Activated CD4-positive, alpha-beta T cell treated with anti-CD3 and anti-CD28 coated beads, Interleukin-2, amount 50 U/mL, for 48 hours (primary cell): ENCODE measurements at places on chromosomes 5 and 9.

DNA sequence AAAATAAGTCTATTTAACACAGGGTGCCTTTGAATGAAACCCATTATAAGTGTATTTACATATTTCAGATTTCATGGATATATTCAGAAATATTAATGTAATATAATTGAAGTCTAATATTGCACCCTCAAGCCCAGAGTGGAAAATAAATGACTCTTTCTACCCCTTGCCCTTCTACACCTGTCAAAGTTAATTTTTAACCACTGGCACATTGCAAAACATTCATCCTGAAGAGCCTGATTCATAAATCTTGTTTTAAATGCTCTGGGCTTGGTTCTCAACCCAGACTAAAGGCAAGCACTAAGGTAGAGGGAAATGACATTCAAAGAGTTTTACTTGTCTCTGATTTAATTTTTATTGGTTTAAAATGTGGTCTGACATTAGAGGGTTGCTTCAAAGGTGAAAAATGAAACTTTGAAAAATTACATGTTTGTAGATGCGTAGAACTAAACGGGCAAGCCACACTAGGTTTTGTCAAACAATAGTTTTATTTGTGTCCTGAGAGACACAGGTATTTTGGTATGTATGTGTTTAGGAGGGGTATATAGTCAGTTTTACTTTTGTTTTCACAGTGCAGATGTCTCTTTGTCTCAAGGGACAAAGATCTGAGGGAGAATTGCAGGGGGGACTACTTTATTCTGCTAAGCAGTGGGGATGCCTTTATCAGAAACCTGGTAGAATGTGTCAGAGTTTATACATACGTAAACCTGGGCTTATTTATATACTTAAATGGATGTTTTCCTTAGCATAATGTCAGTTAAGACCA lies 69.7 kb downstream of the PIK3R1 start:
- no peak for DNase-seq

GRCh38 chr5:76175821-76176403 lies 92.7 kb downstream of the SV2C start:
- DNase-seq: peak; percentile 25

DNA sequence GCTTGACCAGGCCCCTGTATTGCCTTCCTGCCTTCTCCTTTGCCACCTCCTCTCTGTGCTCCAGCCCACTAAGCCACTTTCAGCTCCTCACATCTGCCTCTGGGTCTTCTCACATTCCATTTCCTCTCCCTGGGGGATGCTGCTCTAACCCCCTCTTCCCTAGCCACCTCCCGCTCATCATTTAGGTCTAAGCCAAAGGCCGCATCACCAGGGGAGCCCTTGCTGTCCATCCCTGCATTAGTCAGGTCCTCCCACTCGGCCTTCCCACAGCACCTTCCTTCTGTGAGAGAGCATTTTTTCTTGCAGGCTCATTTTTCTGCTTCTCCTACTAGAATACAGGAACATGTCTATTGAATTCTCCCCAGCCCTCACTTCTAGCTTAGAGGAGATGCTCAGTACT lies 72.6 kb upstream of the GALNT10 start:
- no peak for DNase-seq

DNA sequence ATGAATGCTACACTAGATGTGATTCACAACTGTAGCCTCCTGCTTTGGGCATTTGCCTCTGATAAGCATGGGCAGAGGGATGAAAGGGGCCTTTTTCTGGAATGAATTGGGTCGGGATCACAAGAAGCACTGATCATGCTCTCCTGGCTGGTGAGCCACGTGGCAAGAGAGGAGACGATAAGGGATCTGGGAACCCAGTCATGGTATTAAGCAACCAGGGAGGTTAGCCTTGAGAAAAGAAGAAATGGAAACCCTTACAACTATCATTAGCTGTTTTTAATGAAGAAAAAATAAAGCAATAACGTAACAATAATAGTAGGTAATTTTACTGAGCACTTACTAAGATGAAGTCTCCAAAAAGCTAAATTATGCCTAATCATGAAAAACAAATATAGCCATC lies 50.0 kb upstream of the RAI14 start:
- no peak for DNase-seq

DNA sequence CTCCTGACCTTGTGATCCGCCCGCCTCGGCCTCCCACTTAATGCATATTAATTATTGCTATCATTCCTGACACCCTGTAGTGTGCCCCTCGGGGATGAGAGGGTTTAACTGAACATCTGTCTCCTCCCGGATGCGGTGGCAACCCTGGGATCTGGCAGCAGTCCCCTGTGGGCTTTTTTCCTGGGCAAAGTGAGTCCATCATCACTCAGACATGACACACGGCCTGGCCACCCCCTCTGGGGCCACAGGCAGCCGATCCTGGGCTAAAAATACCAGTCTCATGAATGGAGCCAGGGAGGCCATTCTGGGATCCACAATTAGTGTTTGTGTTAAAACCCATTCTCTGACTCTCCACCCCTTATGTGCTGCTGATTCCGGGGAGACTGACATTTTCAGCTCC lies 161.2 kb downstream of the RGS3 start:
- no peak for DNase-seq

DNA sequence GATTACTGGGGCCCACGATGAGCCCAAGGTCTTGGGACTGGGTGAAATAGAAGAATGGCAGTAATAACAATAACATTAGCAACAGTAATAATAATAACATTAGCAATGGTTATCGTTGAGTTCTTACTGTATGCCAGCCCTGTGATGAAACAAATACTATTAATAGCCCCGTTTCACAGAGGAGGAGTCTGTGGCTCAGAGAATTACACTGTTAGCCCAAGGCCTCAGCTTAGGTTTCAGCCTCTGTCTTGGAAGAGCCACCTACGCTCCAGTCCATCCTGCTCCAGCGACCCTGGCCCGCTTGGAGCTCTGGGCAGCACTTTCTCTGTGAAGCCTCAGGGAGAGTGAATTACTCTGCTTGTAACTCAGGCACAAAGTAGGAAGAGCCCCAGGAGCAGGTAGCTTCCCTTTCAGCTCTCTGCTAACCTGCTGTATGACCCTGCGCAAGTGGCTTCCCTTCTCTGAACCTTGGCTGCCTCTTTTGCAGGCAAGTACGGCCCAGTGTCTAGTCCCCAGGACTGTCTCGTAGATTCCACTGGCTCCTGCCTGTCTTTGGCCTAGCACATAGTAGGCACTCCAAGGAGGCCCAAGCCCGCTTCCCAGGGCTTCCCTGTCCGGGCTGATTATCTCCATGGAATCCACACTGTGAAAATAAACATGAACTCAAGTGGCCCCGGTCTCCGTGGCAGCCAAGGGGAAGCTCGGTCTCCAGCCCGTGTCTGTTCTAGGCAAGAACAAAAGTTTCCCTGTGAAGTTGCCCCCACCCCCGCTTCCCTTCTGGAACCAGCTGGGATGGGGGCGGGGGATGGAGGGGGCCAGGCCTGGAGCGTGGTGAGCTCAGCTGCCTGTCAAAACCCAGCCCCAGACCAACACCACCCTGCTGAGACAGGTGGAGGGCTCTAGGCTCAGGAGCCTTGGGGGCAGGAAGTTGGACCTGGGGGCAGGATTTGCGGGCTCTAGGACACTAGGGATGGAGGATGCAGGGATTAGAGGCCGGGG lies 26.2 kb upstream of the LMX1B start:
- DNase-seq: no peak

- no peak for DNase-seq
These were observed 737.7 kb downstream of the TLE1 start for GRCh38 chr9:80951675-80952074.

- no peak for DNase-seq
These were observed 1059.1 kb upstream of the DMAC1 start for GRCh38 chr9:8858596-8859161.

DNA sequence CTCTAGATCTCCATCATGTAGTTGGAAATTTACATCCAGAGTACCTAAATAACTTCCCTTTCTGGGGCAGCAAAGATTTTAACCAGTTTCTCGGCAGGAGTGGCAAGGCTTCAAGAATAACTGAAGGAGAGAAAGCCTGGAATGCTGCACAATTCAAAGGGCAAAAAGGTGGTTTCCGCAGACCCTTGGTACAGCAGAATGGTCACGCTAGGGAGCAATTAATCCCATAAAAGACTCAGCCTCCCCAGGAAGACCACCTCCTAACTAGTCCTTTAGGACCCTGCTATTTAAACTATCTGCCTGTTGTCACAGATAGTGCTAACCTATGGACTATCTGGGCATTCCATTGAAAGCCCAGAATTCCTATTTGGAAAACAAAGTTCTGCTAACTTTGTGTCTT lies 3.6 kb downstream of the HTR1A start:
- DNase-seq: no peak

DNA sequence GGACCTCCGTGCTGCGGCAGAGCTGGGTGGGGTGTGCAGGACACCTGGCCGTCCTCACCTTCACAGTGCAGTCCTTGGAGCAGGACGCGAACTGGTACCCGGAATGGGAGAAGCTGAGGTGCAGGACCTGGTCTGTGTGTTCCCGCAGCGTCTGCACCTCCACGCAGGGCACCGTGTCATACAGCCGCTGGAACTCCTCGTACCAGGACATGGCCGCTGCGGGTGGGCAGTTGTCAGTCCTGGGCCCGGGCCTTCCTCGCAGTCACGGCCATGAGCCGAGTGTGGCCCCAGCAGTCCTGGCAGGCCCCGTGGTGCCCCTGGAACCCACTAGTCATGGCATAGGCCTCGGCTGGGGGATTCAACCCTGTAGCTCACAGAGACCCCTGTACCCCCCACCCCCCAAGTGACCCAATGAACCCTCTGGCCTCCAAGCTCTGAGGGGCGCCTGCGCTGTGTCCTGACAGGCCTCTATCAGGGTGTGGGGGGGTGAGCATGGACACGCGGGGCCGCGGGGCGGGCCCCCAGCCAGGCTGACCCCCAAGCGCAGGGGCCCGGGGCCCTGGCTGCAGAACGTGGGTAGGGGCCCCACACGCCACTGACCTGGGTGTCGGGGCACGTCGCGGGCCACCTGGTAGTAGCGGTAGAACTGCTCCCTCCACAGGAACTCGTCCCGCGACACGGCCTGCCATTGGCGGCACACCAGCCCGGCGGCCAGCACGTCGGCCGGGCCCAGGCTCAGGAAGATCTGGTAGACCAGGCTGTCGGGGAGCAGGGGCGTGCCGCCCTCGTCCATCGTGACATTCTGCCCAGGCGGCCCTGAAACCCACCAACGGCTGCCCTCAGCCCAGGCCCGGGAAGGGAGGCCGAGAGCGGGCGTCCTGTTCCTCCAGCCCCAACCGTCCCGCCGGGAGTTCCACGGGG lies 987 bp downstream of the FBXW5 start:
- DNase-seq: peak; percentile 39

- no peak for DNase-seq
These were observed 77.0 kb downstream of the C5orf15 start for GRCh38 chr5:133891390-133891789.

GRCh38 chr9:109248133-109248581 lies 72.7 kb downstream of the EPB41L4B start:
- no peak for DNase-seq

GRCh38 chr9:83285445-83286225 lies 222.7 kb upstream of the RASEF start:
- no peak for DNase-seq

DNA sequence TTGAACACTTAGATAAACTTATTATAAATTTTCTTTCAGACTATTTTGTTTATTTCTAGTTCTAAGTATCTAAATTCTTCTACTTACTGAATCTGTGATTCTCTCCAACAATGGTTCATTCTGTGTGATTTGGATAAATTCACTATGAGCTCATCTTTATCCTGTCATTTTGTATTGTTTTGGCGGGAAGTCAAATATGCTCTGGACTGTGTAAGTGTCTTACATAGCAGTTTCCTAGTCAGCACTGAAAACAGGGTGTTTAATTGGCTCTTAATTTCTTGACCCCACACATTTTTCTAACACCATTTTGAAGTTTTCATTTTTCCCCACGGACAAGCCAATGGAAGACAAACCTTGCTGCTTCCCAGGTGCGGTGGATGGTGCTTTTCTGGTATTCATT lies 207.0 kb upstream of the ACO1 start:
- no peak for DNase-seq

DNA sequence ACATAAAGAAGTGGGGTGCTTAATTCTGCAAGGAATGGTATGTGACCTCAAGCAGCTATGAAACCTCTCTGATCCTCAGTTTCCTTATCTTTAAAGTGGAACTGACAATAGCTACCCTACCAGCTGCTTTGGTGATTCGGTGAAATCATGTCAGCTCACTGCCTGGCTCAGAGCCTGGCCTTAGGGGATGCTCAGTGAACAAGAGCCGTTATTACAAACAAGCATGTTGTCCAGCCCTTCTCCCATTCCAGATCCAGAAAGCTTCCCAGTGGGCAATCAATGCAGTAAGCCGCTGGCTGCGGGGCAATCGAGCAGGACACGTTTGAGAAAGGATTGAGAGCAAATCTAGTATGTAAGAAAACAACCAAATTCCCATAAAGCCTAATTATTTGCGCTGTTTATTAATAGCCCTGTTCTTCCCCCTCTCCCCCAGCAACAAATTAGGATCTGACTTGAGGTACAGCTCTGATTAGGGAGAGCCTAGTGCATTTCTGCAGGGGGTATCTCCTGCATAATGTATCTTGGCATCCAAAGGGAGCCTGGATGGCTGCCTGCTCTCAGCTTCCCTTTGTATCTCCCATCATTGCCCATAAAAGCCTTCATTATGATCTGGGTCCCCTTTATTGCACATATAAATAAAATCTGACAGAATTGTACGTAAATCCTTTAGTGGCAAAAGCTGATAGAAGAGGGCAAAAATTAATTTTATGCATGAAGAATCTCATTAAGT lies 371.4 kb downstream of the TMEM232 start:
- DNase-seq: no peak

- peak; percentile 99 for DNase-seq
These were observed 9.7 kb downstream of the PTGES2 start for GRCh38 chr9:128117613-128118471.

- DNase-seq: peak; percentile 22
These were observed 1.3 kb downstream of the ZNF131 start for GRCh38 chr5:43121913-43122484.

DNA sequence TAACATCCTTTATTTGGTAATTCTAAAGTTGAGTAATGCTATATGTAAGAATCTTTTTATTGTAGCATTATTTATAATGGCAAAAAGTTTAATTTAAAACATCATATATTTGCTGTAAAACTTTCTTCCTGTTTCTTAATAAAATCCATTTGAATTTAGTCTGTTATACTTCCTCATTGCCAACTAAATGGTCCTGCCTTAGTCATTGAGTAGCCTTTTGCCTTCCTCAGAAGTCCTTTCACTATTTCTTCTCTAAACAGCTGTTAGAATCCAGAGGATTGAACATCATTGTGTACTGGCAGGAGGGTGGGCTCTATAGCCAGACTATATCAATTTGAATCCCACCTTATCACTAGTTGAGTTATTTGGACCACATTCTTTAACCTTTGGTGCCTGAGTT lies 11.0 kb downstream of the SLC44A1 start:
- DNase-seq: no peak

- DNase-seq: no peak
These were observed 84.5 kb upstream of the SLC12A2 start for GRCh38 chr5:127998950-127999615.

GRCh38 chr9:136219276-136219675 lies 14.3 kb upstream of the LHX3 start:
- no peak for DNase-seq
